CD14-positive monocyte (primary cell): ENCODE measurements at places on chromosomes 11 and 22. TPM values are rescaled to one million over a fixed set of nuclear protein-coding genes. Genes with fewer than 3 reads are reported as not detected.

Gene GRM5
- polyA plus RNA-seq, result not detected

Gene VPS51
- 39.4 TPM for polyA plus RNA-seq

Gene BIRC2
- 50.2 TPM for polyA plus RNA-seq

Gene TYR
- not detected in 2 replicates for polyA plus RNA-seq

Gene TRIM51
- polyA plus RNA-seq, result not detected in 2 replicates

Gene HEPN1
- polyA plus RNA-seq, result not detected

Gene ME3
- polyA plus RNA-seq, result 1.5 and 3.0 TPM in 2 replicates

Gene SH3BP1
- 214 and 228 TPM in 2 replicates for polyA plus RNA-seq

GRCh38 chr11:79244241-79244772, 196.5 kb downstream of the TENM4 start:
- no peak for DNase-seq

- DNase-seq, result no peak
These were observed 116.4 kb downstream of the FAR1 start for GRCh38 chr11:13784855-13785254.

GRCh38 chr11:11675671-11676181, 53.9 kb upstream of the GALNT18 start:
- DNase-seq, result no peak

GRCh38 chr11:3138178-3139085, 26.7 kb downstream of the OSBPL5 start:
- DNase-seq, result no peak

- DNase-seq, result no peak
These were observed 14.5 kb downstream of the LRP4 start for GRCh38 chr11:46903846-46904245.

DNA sequence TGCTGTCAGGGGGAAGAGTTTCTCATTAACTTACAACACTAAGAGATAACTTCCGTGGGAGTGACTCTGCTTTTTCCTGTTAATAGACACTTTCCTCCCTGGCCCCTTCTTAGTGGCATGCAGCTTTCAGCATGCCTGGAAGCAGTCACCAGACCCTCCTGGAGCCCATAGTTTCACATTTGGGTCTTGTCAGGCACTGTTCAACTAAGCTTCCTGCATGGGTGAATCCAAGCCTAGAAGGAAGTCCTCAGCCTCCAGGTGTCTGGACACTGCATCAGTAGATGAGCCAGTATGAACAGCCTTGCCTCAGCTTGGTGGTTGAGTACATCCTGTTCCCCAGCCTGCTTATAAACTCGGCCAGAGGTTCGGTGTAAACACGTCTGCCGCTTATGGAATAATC, 68.1 kb downstream of the PPP6R3 start:
- DNase-seq, result peak; percentile 2

GRCh38 chr11:130865774-130866114, 50.5 kb downstream of the SNX19 start:
- DNase-seq, result no peak

GRCh38 chr11:88620568-88621130, 283.1 kb upstream of the CTSC start:
- DNase-seq, result no peak

- no peak for DNase-seq
These were observed 290.3 kb upstream of the API5 start for GRCh38 chr11:43021466-43021865.

GRCh38 chr11:73564903-73565302, 33.0 kb downstream of the FAM168A start:
- no peak for DNase-seq

DNA sequence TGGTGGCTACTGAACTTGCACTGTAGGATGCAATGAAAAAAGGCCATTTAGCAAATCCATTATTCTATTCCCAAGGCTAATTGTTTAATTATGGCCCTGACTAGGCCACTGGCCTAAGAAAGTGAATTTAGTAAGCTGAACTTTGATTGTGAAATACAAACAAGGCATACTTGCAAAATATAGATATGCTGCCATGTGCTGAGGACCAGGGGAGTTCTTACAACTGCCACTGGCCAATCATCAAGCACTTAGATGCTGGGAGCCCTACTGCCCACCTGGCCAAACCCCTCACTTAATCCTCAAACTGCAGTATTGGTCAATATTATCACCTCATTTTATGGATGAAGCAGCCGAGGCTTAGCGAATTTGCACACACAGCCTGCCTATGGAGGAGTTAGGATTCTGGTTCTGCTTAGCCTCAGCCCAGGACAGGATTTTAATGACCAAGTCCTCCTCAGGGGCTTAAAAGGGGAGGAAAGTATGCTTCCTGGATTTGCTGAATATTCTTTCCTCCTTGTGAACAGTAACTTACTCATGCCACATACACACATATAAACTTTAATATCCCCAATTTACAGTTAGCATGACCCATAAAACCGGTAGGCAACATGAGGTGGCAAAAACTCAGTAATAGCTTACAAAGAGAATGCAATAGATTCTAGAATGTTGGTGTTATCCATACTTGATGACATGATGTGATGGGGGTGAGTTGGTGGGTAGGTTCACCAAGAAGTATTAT, 39.3 kb downstream of the CD44 start:
- DNase-seq, result no peak

- DNase-seq, result no peak
These were observed 277.4 kb downstream of the SOX6 start for GRCh38 chr11:16078936-16079335.

- DNase-seq, result no peak
These were observed 4.0 kb downstream of the UCP2 start for GRCh38 chr11:73978576-73979086.

DNA sequence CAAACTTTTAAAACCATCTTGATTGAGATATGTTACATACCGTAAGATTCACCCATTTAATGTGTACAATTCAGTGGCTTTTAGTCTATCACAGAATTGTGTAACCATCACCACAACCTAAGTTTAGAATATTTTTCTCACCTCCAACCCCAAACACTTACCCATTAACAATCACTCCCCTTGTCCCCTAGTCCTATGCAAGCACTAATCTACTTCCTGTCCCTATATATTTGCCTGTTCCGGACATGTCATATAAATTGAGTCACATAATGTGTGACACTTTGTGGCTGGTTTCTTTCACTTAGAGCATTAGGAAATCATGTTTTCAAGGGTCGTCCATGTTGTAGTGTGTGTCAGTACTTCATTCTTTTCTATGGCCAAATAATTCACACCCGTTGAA, 38.8 kb downstream of the RASSF10 start:
- no peak for DNase-seq

- DNase-seq, result no peak
These were observed 27.5 kb downstream of the AMOTL1 start for GRCh38 chr11:94795476-94796189.

GRCh38 chr11:16861862-16862261, 123.4 kb downstream of the C11orf58 start:
- no peak for DNase-seq

DNA sequence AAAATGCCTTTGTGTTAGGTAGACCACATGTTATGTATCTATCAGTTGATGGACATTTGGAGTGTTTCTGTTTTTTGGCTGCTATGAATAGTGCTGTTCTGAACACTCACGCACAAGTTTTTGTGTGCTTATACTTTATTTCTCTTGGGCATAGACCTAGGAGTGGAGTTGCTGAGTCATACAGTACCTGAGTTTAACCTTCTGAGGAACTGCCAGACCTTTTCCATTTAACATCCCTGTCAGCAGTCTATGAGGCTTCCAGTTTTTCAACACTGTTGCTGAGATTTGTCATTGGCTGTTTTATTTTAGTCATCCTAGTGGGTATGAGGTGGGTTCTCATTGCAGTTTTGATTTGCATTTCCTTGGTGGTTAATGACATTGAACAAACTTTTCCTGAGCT, 4.4 kb downstream of the CTTN start:
- DNase-seq, result no peak
